ENCODE measurements at places on chromosomes 13 and 19.
A peak's percentile ranks its signal among the peaks of the same experiment; 100 is the strongest.

DNA sequence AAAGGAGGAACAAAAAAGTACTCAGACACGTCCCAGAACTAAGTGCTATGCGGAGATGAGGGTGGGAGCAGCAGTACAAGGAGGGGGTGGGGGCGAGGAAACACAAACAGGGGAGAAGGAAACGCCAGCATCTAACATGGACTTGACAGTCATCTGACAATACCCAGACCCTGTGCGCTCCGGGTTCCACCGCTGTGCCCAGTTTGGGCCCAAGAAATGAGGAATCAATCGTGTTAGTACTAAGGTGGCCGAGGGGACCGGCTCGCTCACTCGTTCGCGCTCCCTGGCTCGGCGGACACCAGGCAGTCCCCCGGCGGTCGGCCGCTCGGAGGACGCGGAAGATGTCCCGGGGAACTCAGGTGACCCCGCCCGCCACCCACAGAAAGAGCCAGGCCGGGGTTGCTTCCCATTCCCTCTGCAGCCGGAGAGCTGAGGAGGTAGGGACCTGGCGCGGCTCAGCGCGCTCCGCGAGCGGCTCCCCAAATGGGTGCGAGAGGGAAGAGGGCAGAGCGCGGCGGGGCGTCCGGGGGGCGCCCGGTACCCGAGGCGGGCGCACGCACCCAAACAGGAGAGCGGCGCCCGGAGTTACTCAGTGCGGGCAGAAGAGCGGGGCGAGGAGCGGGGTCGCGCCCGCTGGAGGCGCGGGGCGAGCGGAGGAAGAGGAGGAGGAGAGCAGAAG lies 616 bp downstream of the TSHZ3 start:
- DNase-seq: no peak

- no peak for DNase-seq
These were observed 234.6 kb upstream of the RFC3 start for GRCh38 chr13:33583398-33583797.

- DNase-seq: no peak
These were observed 10.6 kb downstream of the COL4A2 start for GRCh38 chr13:110317496-110318195.

DNA sequence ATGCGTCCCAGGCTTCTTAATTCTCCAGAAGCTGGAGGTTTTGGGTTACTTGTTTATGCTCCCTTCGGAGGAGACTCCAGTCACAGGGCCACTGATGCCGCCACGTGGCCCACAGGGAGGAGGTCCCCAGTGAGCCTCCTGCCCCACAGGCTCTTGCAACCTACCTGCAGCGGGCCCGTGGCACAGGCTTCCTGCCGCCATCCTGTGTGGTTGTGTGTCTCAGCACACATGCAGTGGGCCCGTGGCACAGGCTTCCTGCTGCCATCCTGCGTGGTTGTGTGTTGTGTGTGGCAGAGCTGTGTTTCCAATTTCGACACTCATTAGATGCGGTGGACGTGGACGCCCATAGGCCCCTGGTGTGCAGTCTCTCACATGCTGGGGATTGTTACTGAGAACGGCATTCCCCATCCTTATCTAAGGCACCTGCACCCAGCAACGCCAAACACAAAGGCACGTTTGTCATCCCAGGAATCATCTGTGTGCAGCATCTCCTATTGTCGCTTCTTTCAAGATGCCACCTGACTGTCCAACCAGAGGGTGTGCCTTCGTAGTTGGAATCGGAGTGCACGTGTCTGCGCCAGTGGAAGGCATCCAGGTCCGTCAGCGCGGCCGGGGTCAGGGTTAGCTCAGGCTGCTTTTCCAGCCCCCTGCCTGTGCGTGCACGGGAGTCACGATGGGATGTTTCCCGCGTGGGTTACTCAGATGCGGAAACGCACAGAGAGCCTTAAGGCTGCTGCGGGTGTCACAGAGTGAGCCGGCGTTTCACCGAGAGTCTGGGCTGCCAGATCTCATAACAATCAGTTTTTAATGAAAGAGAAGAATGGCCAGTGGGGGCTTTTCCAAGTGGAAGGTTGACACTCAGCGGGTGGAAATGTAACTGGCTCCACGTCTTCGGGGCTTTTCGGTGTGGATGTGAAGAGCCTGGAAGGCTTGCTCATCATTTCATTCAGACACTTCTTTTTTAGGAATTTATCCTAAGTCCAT lies 119.8 kb downstream of the ATP11A start:
- DNase-seq: no peak

GRCh38 chr13:44296856-44297255 lies 76.8 kb upstream of the SERP2 start:
- DNase-seq: no peak

DNA sequence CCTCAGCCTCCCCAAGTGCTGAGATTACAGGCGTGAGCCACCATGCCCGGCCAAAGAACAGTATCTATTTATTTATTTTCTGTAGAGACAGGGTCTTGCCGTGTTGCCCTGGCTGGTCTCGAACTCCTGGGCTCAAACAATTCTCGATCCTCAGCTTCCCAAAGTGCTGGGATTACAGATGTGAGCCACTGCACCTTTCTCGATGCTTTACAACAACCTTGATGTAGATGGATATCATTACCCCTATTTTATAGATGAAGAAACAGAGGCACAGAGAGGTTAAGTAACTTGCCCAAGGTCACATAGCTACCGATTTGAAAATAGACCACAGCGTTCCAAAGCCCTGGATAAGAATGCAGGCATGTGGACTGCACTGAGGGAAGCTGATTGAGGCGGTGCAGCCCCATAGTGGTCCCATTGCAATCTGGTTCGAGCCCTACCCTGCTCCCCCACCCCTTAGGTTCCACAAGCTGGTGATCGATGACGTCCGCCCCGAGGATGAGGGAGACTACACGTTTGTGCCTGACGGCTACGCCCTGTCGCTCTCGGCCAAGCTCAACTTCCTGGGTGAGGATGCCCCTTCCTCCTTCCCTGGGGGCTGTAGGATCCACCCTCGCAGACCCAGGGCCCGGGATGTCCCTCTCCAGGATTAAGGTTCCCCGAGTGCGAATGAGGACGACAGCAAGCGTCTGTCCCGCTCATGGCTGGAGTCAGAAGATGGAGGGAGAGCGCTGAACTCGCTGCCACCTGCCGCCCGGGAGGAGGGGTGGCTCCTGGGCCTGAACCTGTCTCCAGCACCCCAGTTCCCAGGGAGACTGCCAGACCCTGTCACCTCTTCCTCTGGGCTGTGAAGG lies 17.9 kb downstream of the MYBPC2 start:
- DNase-seq: no peak

- DNase-seq: no peak
These were observed 18.5 kb downstream of the PALM start for GRCh38 chr19:726993-727956.

- DNase-seq: peak; percentile 99
These were observed 2.4 kb downstream of the PTPRH start for GRCh38 chr19:55206664-55207500.

DNA sequence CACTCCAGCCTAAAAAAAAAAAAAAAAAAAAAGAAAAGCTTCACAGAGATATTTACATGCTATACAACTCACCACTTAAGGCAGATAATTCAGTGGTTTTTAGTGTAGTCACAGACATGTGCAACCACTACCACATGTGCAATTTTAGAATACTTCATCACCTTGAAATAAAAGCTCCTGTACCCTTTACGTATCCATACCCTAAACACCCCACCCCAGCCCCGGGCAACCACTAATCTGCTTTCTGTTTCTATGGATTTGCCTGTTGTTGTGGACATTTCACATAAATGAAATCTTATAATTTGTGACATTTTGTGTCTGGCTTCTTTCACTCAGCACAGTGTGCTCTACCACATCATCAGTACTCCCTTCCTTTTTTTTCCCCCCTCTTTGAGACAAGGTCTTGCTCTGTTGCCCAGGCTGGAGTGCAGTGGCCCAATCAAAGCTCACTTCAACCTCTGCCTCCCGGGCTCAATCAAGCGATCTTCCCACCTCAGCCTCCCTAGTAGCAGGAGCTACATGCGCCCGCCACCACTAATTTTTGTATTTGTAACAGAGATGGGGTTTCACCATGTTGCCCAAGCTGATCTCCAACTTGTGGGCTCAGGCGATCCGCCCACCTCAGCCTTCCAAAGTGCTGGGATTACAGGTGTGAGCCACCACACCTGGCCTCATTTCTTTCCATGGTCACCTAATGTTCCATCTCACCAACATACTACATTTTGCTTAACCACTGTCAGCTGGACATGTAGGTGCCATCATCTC lies 4.0 kb downstream of the DDX39A start:
- no peak for DNase-seq

GRCh38 chr13:27774651-27775050 lies 17.6 kb upstream of the GSX1 start:
- DNase-seq: no peak

DNA sequence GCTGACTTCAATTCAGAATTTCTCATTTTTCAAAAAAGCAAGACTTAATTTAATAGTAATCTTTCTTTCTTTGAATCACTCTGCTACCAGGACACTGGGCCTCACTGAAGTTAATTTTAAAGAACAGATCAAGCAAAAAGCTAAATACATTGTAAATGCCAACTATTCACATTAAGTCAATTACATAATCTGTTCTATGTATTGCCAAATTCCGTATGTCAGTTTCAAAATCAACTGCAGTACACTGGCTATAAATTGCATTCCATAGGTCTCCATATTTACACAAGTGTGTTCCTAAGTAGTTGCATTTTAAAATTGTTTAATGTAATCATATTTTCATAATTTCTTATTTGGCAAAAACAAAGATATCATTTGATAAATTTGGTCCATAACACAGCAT lies 10.1 kb downstream of the FOXO1 start:
- no peak for DNase-seq

DNA sequence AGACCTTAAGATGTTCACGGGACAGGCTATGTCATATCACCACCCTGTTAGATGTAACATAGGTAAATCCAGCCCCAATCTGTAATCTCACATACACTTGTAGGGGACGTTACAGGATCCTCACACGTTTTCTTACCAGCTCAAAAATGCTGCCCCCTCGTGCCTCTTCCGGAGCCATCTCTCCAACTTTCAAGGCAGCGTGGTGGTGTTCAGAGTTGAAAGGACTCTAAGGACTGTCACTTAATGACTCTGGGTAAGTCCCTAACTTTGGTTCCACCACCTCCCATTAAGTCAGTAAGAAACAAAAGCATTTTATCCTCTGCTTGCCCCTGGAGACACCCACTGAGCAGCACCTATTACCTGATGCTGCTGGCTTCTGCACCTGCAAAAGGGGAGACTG lies 4.4 kb downstream of the MED26 start:
- no peak for DNase-seq

DNA sequence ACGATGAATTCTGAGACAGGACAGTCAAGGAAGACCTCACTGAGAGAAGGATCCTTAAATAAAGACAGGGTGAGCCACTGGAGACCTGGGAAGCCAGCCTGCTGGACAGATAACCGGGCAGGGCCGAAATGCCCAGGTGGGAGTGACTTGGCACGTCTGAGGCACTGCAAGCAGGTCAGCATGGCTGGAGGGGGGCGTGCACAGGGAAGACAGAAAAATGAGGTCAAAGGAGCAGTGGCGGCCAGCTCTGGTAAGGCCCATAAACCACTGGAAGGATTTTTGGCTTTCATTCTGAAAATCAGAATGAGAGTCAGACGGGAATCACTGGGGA lies 5.8 kb upstream of the ATP1A3 start:
- no peak for DNase-seq

GRCh38 chr13:75256922-75257321 lies 225.0 kb downstream of the TBC1D4 start:
- DNase-seq: peak; percentile 62

DNA sequence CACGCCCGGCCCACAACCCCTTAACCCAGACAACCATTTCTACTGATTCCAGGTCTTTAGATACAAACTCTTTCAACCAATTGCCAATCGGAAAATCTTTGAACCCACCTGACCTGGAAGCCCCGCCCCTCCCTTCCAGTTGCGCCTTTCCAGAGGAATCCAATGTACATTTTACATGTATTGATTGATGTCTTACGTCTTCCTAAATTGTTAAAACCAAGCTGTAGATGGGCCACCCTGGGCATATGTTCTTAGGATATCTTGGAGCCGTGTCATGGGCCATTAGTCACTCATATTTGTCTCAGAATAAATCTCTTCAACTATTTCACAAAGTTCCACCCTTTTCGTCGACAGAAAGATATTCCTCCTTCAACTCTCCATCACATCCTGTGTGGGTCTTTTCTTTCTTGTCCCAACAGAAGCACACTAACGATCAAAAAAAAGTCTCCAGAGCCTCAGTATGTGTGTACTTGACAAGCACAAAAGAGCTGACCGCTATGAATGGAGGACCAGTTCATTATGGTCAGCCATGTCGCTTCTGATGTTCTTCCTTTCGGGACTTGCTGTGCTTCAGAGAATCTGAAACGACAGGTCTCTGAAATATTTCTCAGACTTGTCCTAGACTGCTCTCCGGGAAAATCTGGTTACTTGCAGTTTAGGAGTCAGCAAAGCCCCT lies 601 bp upstream of the ZNF749 start:
- DNase-seq: no peak

DNA sequence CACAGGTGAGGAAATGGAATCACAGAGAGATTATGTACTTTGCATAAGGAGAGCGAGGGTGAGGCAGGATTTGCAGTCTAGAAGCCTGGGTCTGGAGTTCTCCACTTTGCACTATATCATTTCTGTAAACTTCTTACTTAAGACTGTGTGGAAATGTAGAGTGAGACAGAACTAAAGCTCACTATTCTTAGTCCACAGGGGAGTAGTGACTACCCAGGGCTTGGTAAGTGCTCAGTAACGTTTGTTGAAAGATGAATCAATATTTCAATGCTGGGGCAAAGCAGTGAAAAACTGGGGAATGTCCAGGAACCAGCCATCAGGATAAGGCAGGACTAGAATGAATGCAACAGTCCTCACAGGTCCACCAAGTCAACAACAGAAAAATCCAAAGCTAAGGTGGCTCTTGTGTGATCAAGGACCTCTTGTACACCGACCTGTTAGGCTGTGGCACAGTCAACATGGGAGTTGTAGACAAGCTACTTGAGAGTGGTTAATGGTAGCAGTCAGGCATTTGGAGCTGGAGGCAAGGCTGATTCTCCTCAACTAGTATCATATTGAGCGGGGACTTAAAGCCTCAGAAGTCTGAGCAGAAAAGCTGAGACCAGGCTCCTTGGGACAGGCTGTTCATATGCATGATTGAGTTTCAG lies 929 bp upstream of the TNFSF13B start:
- DNase-seq: no peak

- DNase-seq: no peak
These were observed 221.2 kb downstream of the ZNF536 start for GRCh38 chr19:30593356-30593755.

GRCh38 chr13:31352467-31352866 lies 152.7 kb downstream of the B3GLCT start:
- DNase-seq: no peak

DNA sequence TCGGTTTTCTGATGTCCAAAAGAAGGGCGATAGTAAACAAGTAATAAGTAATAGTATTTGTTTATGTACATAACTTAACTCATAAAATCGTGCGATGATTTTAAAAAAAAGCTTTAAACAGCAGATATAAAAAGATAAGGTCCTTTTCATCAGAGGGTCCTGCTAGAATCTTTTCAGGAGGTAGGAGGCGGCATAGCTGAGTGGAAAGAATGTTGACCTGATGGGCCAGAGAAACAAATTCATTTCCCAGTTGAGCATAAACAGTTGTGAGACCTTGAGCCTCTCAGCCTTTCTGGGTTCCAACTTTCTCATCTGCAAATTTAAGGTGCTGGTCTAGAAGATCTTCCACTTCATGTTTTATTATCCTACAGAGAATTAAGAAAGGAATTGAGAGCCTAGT lies 173.5 kb downstream of the LACC1 start:
- DNase-seq: no peak

- no peak for DNase-seq
These were observed 7.6 kb downstream of the TRAPPC6A start for GRCh38 chr19:45170146-45171106.

Data from NCI-H226 (cell line).